IPS-NIHi11 (cell line): ENCODE measurements at places on chromosomes 3 and 15.

GRCh38 chr3:121654493-121655385, 6.0 kb downstream of the HCLS1 start:
- no peak for DNase-seq

DNA sequence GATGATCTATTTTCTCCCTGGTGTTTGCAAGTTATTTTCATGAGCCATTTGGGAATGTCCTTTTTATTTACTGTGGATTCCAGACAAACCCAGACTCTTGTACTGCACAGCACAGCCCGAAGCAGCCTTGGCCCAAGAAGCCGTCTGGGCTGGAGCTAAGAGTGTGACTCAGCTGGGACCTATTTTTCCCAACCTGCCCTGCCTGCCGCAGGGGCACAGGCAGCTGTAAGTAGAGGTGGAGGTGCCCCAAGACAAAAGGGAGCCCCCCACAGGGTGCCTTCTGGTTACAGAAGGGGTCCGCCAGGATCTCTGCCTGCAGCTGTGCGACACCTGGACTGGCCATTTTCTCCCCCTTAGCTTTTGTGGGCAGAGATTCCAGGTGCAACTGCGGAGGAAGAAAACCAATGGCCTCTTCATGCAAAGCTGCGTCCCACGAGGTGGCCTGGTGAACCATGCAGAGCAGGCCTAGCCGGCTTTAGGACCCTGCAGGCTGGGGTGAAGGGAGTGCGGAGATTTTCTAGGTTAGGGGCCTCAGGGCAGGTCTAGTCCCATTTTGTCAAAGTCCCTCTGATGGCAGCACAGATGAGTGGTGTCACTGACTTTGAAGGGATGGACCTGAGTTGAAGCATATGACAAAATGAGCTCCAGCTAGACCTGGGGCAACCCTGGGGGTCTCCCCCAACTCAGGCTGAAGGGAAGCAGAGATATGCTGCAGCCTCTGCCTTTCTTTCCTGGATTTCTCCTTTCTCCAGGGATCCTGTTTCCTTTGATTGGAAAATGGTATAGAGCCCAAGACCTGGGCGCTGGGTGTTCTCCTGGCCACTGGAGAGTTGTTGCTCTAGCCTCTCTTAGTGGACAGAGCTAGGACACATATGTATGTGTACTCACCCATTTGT, 131.2 kb downstream of the KLF13 start:
- DNase-seq = no peak

DNA sequence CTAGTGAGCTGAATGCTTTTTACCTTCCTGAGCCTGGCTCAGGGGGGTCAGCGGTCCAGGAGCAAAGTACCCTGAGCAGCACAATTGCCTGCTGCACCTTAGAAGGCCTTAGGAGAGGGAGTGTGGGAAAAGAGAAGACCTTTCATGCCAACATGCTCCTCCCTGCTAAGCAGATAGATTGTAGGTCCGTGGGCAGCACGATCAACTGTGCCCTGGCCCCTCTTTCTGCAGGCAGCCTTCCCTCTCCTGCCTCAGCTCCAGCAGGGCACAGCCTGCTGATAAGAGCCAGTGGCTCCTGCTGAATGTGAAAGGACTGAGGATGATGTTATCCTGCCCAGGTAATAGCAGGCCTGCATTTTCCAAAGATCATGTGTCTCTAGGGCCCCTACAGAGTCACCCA, 4.1 kb downstream of the CORO2B start:
- no peak for DNase-seq

- DNase-seq = no peak
Observed at GRCh38 chr15:63586790-63587189, 10.4 kb upstream of the FBXL22 start.

- DNase-seq = no peak
Observed at GRCh38 chr15:30984542-30984941, 6.9 kb downstream of the MTMR10 start.

DNA sequence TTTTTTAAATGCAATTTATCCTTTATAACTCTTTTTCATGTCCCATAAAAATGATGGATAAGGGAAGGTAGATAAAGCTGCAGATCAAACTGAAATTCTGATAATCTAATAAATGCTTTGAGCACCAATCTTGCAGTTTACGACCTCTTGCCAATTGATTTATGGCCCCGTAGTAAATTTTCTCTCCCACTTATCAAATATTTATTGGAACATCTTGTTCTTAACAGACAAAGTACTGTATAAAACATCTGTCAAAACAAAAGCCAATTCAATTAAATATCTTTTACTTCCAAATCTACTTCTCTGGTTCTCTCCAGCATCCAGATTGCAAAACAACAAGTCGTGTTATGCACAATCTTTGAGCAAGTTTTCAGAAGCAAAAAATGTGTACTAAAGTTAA, 34.6 kb downstream of the POLR2M start:
- no peak for DNase-seq
